ENCODE measurements at places on chromosomes 4 and X.

DNA sequence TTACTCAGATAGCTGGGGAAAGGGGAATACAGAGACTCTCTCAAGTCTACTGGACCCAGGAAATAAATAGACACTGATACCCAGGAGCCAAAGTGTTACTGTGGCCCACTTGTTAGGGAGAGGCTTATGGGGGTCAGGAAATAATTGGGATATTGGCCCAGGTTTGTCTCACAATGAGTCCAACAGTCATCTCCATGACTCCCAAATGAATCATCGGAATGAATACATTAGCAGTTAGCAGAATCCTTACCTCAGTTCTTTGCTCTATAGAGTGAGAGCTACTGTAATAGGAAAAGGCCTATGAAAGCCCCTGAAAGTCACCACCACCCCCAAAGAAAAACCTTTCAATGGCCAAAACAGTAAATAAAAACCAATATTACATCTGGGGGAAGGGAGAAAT, 42.4 kb upstream of the ARHGEF6 start:
- no peak for DNase-seq

- DNase-seq = no peak
These were observed 27.9 kb downstream of the TSC22D3 start for GRCh38 chrX:107747596-107748161.

GRCh38 chr4:4794421-4794820, 65.0 kb upstream of the MSX1 start:
- DNase-seq = no peak

DNA sequence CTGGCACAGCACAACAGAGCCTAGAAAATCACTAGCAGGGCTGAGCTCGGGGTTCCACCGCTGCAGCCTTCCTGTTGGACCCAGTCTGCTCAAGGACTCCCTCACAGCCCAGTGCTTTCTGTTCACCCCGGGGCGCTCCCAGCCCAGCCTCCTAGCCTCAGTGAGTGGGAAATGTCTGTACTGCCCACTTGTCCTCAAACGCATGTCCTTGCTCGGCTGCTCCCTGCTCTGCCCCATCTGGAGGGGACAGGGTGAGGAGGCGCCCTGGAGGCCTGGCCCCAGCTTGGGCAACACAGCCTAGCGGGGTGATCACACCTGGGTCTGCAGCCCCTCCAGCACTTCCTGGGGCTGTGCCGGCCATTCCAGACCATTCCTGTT, 11.9 kb upstream of the CCNQ start:
- no peak for DNase-seq

DNA sequence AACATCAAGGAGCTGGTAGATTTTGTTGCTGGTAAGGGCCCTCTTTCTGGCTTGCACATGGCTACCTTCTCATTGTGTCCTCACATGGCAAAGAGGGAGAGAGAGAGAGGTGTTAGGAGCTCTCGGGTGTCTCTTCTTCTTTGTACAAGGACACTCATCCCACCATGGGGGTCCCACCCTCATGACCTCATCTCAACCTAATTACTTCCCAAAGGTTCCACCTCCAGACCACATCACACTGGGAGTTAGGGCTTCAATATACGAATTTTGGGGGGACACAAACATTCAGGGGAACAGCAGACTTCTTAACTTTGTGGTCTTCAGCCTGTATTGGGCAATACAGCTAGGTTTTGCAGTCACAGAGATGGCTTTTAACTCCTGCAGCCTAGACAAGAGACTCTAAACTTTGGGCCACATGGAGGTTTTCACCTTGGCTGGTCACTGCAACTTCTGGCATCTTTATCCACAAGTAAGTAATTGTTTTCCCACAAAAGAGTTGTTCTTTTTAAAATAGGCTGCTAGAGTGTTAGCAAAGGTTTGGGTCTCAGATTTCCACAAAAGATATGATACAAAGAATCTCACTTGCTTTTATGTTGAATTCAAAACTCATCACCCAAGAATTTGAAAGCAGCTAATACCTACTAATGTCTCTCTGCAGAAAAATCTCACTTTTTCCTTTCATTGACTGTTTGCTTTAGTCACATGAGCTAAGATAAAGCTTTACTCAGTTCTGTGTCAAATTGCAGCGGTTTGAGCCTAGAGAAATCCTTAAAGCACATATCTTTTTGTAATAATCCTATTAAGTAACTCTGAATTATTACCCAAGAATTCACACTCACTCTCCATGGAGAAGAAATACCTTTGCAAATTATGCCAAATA, 39.6 kb upstream of the BBS12 start:
- no peak for DNase-seq

GRCh38 chr4:77699731-77700210, 94.2 kb downstream of the CXCL13 start:
- DNase-seq = no peak

DNA sequence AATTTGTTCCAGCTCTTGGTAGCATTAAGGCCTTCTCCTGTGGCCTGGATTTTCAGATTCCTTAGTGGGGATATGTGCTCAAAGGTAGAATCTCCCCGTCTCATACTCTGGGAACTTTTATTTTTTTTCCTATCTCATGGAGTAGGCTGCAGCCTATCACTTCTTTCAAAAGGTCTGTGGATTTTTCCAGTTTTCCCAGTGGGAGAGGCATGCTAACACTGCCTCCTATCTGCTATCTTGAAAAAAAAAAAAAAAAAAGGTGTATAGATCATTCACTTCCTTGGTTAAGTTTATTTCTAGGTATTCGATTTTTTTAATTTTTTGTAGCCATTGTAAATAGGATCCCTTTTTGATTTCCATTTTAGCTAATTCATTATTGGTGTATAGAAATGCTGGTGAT, 67.1 kb downstream of the IL15 start:
- no peak for DNase-seq

DNA sequence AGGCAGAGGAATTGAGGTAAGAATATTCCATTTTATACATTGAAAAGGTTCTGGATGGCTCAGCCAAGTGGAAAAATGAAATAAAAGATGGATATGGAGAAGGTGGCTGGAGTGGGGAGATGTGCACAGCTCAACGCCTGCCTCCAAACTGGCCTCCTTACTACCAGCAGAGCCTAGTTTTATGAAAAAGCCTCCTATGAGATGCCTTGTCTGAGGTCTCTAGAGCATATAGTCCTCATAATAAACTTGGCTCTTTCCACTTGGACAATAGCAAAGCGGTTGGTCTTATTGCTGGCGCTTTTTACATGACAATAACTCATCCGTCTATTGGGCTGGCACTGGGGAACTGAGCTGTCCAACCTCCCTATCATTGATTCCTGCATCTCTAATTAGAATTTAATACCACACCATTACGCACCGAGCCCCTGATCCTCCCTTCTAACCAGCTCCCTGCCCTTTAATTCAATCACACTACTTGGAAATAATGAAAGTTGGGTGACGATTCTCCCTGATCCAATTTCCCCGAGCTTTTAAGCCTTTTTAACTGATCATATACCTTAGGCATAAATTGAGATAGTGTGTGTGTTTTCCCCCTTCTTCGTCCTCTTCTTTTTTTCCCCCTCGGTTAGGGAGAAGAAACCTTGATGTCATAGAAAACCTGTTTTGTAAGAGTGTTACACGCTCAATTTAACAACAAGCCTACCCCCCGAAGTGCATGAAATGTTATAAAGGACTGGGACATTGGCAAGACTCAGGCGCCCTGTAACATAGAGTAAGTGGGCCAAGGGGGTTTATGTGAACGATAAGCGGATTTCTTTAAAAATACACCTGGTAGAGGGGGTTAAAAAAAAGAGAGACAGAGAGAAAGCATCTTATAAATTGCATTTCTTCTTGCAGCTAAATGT, at the start of gene PHOX2B:
PHOX2B (minus strand) TSS at position 155 of the 905 bp plus-strand sequence; CDS start at position 40, 115 bp downstream.
- DNase-seq = no peak

DNA sequence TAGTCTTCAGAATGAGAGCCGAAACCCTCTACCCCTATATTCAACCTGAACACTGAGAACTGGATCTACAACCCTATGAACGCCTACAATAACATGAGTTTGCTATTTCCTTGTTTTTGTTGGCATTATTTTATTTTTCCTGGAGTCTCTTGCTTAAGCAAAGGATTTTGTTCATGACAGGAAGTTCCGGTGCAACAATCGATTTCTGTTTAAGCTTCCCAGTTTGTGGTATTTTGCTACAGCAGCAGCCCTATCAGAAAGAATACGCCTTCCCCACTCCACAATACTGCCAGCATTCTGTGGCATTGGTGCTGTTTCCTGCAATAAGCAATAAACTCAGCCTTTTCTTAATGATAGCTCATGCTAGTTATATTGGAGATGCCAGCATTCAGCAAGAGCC, 60.9 kb downstream of the NPY5R start:
- no peak for DNase-seq

Data from CD4-positive, alpha-beta T cell treated with Interleukin-10 for 1 hour (primary cell).